ENCODE measurements at places on chromosomes 11 and 22.

DNA sequence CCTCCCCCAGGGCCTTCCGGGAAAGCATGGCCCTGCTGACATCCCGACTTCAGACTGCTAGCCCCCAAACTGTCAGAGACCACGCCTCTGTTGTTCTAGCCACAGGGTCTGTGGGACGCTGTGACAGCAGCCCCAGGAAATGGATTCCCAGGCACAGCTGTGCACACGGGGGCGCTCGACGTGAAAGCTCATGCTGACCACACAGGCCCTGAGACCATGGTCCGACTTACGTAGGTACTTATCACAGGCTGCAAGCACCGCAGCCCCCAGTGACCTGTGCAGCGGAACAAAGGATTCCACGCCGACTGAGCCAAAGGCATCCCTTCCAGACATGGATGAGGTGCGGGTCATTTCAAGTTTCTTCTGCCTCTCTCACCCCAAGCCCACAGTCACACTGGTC is 150.6 kb downstream of the CTTN start:
- no peak for DNase-seq

GRCh38 chr11:66894141-66894540 is 37.3 kb downstream of the LRFN4 start:
- no peak for DNase-seq

GRCh38 chr11:57095417-57095816 is 86.3 kb upstream of the LRRC55 start:
- no peak for DNase-seq

DNA sequence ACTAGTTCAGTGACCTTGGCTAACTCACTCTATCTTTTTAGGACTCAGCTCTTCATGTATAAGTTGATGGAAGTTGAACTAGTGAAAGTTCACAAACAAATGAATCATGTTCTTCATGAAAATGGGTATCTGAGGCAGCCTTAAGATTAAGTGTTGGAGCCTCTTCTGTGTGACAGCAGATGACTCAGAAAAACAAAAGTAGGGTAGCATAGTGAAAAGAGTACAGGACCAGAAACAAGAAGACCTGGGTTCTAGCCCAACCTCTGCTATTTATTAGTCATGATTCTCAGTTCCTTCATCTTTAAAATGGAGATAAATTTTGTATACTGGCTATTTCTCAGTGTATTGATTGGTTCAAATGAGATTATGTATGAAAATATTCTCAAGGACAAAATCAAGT is 60.2 kb downstream of the USP35 start:
- no peak for DNase-seq

DNA sequence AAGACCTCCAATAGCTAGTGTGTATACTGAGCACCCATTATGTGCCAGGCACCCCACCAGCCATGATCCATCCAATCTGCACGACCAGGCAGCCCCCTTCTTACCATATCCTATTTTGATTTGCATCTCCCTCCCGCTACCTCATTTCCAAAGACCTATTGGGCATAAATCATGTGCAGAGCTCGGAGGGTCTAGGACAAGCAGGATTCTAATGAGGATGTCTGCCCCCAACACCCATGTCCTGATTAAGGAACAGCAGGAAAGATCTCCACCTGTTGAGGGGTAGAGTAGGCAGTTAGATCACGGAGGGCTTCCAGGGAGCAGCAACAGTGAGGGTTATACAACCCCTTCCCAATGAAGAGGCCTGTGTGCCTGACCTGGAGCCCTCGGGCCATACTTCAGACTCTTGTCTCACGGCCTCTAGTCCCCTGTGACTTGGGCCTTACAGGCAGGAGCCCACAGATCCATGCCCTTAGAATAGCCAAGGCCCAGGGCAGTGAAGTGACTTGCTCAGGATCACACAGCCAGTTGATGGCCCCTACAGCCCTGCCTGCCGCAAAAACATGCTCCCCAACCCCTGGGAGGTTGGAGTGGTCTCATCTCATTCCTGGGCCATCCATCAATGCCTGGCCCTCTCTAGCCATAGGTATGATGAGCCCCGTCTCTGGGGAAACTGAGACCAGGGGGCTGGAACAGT is 3.5 kb downstream of the RAB3IL1 start:
- DNase-seq = no peak
